ENCODE measurements at places on chromosomes 2 and 18.

GRCh38 chr2:230865766-230866755, 1.3 kb downstream of the ITM2C start:
- DNase-seq = peak; percentile 52

DNA sequence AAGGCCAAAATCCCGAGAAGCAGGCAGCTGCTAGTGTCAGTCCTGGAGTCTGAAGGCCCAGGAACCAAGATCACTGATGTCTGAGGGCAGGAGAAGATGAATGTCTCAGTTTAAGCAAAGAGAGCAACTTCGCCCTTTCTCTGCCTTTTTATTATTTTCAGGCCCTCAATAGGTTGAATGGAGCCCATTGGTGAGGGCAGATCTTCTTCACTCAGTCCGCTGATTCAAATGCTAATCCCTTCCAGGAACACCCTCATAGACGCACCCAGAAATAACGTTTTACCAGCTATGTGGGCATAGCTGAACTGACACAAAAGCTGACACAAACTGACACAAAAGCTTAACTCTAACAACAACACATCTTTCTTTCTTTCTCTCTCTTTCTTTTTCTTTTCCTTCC, 78.0 kb upstream of the KCNJ3 start:
- no peak for DNase-seq

- DNase-seq = no peak
Observed at GRCh38 chr2:107263628-107264027, 377.7 kb upstream of the ST6GAL2 start.

- no peak for DNase-seq
Observed at GRCh38 chr2:173898178-173898668, 67.0 kb downstream of the SP3 start.

GRCh38 chr2:173214213-173214612, 138.6 kb downstream of the MAP3K20 start:
- no peak for DNase-seq

- no peak for DNase-seq
Observed at GRCh38 chr2:156396126-156396525, 40.1 kb upstream of the GPD2 start.

GRCh38 chr2:169757778-169758177, 24.1 kb downstream of the KLHL23 start:
- no peak for DNase-seq

Data from adipocyte (in vitro differentiated cells).